Activated CD8-positive, alpha-beta memory T cell treated with anti-CD3 and anti-CD28 coated beads, Interleukin-2, amount 10 ng/mL, durations not matched to agents 7 days and 5 days (primary cell): ENCODE measurements at places on chromosomes 12 and 14. TPM values are rescaled to one million over a fixed set of nuclear protein-coding genes. Genes with fewer than 3 reads are reported as not detected.

TNFAIP2 gene
- not detected for total RNA-seq

FGF23 gene
- not detected for total RNA-seq

DIP2B gene
- total RNA-seq, result 14.8 TPM

MYL2 gene
- not detected for total RNA-seq

KERA gene
- total RNA-seq, result not detected

CEP128 gene
- total RNA-seq, result 28.9 TPM

RND1 gene
- 4.2 TPM for total RNA-seq
